A673 (cell line): ENCODE measurements at places on chromosomes 2 and 18.

DNA sequence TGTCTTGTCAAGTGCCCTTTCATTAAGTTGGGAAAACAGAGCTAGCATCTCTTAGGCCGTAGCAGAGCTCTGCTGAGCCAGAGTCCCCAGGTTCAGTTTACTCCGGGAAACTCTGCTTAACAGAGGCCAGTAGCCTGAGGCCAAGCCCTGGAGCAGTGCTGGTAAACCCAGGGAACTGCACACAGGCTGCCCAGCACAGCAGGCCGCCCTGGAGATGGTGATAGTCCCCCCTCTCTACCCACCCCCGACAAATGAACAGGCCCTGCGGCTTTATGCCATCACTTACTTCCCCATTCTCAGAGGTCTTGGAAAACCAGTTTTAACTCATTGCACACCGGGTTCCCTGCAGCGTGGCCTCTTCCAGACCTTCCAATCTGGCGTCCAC is 3.5 kb downstream of the CNNM4 start:
- DNase-seq = no peak
- H3K27ac ChIP-seq = no peak overlapping the region
- peaks cover 22% of the 10 kb centered on the region for H3K4me1 ChIP-seq

DNA sequence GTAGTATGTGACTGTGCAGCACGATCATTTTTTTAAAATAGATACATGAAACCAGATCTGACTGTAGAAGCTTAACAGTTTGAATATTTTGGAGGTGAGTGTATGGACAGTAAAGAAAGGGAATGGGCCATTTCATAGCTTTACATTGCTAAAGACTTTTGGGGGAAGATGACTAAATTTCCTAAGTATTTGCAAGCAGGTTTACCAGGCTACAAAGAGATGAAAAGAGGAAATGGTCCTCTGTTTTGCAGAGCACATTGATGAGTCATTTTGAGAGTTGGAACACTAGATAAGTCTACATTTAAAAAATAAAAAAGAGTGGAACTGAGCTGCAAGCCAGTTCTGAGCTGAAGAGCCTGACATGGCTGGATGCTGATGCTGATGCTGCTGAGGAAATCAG is 115.7 kb upstream of the LRATD1 start:
- no peak for DNase-seq
- H3K27me3 ChIP-seq = no peaks in the 10 kb centered on the region
- H3K4me3 ChIP-seq = no peak overlapping the region
- H3K4me1 ChIP-seq = no peaks in the 10 kb centered on the region
- no peak overlapping the region for H3K27ac ChIP-seq
- no peaks in the 10 kb centered on the region for H3K36me3 ChIP-seq

DNA sequence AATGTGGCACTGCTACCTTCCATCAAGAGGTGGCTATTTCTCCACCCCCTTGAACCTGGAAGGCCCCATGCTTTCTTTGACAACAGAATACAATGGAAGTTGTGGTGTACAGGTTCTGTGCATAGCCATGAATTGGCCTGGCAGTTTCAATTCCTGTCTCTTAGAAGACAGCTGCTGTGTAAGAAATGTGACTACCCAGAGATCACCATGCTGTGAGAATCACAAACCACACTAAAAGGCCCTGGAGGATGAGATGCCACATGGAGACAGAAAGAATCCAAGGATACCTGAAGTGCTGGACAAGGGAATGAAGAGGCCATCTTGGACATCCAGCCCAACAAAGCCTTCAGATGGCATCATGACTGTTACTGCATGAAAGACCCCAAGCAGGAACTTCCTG is 47.7 kb upstream of the EHBP1 start:
- H3K27ac ChIP-seq = no peak overlapping the region
- no peak overlapping the region for H3K4me3 ChIP-seq
- H3K36me3 ChIP-seq = no peaks in the 10 kb centered on the region
- no peak for DNase-seq
- H3K27me3 ChIP-seq = no peaks in the 10 kb centered on the region
- no peaks in the 10 kb centered on the region for H3K4me1 ChIP-seq

DNA sequence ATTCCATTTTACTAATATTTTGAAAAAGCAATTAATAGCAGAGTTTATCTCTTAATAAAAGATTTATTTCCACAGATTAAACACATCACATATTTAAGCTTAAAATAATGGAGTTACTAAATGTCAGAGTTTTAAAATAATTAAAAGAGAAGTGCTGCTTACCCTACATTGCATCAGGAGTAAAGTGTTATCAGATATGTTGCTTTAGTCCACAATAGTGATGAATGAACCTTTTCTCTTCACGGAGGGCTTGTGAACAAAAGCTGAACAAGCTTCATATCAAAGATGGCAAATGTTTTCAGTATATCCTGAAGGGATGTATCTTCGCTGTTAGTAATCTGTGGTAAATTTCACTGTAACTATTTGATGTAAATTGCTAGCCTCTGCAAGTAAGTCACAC is 69.4 kb upstream of the TTC27 start:
- no peak for DNase-seq
- H3K36me3 ChIP-seq = no peaks in the 10 kb centered on the region
- H3K4me1 ChIP-seq = no peaks in the 10 kb centered on the region
- no peak overlapping the region for H3K4me3 ChIP-seq
- no peaks in the 10 kb centered on the region for H3K27me3 ChIP-seq

DNA sequence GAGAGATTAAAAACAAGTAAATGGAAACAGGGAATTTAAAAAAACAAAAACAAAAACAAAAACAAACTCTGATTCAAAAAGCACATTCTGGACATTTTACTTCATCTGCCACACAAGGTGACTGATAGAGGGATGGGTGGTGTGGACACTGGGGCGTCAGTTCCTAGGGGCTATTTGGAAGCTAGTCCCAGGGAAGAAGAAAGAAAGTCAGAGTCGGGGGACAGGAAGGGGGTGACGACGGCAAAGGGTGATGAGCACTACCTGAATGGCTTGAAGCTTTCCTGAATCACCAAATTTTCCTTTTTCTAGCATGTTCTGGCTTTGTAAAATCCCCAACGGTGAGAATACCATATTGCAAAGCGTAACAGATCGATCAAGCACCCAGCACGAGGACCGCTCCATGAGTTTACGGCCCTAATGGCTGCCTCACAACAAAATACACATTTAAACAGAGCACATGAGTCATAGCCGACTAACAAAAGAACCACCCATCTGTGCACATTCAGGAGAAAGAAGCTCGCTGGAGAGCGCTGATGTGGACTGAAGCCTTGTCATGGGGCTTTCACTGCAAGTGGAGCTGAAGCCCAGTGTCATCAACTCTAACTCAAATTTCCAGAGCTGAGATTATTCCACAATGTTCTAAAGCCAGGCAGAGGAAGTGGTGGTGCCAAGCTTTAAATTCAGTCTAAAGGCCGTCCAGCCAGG is 178.9 kb downstream of the LNPK start:
- peaks cover 7% of the 10 kb centered on the region for H3K27me3 ChIP-seq
- DNase-seq = peak; percentile 15
- H3K27ac ChIP-seq = no peak overlapping the region
- no peaks in the 10 kb centered on the region for H3K36me3 ChIP-seq
- H3K4me1 ChIP-seq = no peaks in the 10 kb centered on the region

- H3K4me1 ChIP-seq = no peaks in the 10 kb centered on the region
- no peaks in the 10 kb centered on the region for H3K27me3 ChIP-seq
- no peak overlapping the region for H3K4me3 ChIP-seq
- H3K36me3 ChIP-seq = no peaks in the 10 kb centered on the region
These were observed 96.4 kb downstream of the CERS6 start for GRCh38 chr2:168552450-168552856.

DNA sequence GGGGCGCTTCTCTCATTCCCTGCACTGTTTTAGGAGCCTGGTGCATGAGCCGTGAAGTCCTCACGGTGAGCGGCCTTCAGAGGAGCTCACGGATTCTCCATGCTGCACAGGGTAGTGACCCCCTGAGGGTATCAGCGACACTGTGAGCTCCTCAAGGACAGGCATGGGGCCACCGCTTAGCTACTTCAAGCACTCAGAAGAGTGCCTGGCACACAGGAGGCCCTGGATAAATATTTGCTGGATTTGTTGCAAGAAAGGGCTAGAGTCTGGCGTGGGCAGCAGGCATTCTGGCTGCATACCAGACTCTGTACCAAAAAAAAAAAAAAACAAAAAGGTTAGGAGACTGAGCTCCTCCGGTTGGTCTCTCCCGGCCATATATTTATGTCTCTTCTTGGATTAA is 5.7 kb upstream of the MBP start:
- no peaks in the 10 kb centered on the region for H3K36me3 ChIP-seq
- no peak for DNase-seq
- H3K27me3 ChIP-seq = peaks cover 14% of the 10 kb centered on the region
- H3K4me1 ChIP-seq = no peaks in the 10 kb centered on the region
- H3K27ac ChIP-seq = no peak overlapping the region
- H3K4me3 ChIP-seq = no peak overlapping the region

- no peaks in the 10 kb centered on the region for H3K4me1 ChIP-seq
- H3K4me3 ChIP-seq = peak overlapping the region; percentile 31
- no peak for DNase-seq
These were observed 97.2 kb upstream of the GPR45 start for GRCh38 chr2:105144152-105144940.

- H3K27me3 ChIP-seq = no peaks in the 10 kb centered on the region
- H3K27ac ChIP-seq = no peak overlapping the region
- DNase-seq = no peak
- H3K4me1 ChIP-seq = no peaks in the 10 kb centered on the region
- H3K4me3 ChIP-seq = no peak overlapping the region
These were observed 537.1 kb downstream of the EPHA4 start for GRCh38 chr2:221034973-221035372.

DNA sequence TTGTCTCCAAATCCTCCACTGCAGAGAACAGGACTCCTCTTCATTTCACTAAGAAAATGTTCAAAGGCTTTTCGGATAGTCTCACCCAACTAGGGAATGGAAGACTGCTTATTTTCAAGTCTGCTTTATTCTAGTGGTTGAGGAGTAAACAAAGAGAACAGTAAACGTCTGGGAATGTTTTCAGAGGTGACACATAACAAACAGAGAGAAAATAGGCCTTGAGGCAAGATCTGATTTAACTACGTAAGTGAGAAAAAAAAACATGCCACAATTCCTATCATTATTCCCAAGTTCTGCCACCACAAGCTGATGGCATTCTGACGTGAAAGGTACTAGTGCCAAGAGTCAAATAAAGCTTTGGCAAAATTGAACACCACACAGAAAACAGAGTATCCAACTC is 16.7 kb upstream of the WIPF1 start:
- no peak overlapping the region for H3K4me3 ChIP-seq
- H3K4me1 ChIP-seq = no peaks in the 10 kb centered on the region
- no peak overlapping the region for H3K27ac ChIP-seq
- H3K36me3 ChIP-seq = no peaks in the 10 kb centered on the region
- peaks cover 7% of the 10 kb centered on the region for H3K27me3 ChIP-seq
- no peak for DNase-seq

DNA sequence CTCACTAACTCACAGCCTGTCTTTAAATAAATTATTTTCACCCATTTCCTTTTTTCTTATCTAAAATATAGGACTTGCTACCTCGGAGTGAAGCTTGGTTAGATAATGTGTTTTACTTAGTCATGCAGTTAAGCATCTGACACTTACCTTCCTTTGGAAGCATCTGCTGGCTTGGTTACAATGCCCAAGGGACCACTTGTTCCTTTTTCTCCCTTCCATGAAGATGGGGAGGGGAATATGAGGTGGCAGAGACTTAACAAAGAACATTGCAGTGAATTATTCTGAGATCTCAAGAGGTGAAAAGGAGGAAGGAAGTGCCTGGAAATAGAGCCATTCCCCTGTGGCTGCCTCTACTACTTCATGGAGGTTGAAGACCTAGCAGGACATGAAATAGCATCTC is 145.4 kb upstream of the FOSL2 start:
- H3K27me3 ChIP-seq = no peaks in the 10 kb centered on the region
- no peaks in the 10 kb centered on the region for H3K36me3 ChIP-seq
- no peak overlapping the region for H3K27ac ChIP-seq
- peak; percentile 54 for DNase-seq
- no peak overlapping the region for H3K4me3 ChIP-seq

DNA sequence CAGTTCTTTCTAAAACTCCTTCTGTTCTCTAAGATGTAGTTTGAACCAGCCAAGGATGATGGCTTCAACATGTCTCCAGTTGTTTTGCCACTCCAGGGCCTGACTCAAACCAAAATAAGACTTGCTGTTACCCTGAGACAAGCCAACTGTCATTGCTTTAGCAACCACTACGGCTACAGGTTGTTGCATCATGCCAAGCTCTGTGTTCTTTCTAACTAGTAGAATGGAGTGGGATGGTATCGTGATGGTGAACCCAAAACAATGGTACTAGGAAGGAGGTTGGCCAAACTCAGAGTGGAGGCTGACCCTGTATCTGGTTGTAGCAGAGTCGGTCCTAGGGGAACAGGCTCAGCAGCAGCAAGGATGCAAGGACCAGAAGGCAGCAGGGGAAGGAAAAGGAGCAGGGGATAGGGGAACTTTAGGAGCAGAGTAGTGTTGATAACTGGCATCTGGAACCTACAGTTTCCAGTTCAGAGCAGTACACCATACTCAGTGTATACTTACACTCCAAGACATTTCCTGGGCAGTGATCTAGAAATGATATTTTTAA is 51.6 kb downstream of the PDK1 start:
- H3K27me3 ChIP-seq = no peaks in the 10 kb centered on the region
- H3K36me3 ChIP-seq = no peaks in the 10 kb centered on the region
- peaks cover 14% of the 10 kb centered on the region for H3K4me1 ChIP-seq
- H3K27ac ChIP-seq = no peak overlapping the region
- no peak overlapping the region for H3K4me3 ChIP-seq

GRCh38 chr18:73164430-73164829 is 296.6 kb upstream of the NETO1 start:
- no peaks in the 10 kb centered on the region for H3K36me3 ChIP-seq
- H3K27ac ChIP-seq = no peak overlapping the region
- H3K27me3 ChIP-seq = no peaks in the 10 kb centered on the region
- no peak for DNase-seq
- H3K4me3 ChIP-seq = no peak overlapping the region

DNA sequence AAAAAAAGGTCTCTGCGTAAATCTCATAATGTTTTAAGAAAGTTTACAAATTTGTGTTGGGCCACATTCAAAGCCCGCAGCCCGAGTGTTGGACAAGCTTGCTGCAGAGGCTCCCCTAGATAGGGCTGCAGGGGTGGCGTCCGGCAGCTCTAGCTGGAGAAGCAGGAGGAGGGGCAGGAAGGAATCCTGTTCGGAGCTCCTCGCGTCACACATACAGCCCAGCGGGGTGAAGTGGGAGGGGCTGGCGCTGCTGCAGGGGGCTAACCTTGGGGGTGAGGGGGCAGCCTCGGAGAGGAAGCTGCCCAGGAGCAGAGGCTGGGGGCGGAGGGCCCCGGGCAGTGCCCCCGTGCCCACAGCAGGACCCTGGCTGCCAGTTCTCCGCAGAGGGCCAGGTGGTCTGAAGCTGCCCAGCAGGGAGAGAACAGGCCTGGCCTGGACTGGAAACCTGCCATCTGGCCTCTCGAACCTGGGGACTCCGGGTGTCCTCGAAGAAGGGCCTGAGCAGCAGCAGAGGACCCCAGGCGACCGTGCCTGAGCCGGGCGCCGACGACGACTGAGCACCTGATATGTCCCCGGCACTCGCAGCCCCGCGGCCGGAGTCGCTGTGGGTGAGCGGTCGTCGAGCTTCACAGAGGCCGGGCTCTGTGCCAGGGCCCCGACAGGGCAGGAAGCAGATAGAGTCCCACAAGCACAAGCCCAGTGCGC is 2.6 kb upstream of the GPR35 start:
- DNase-seq = peak; percentile 73
- H3K27ac ChIP-seq = no peak overlapping the region
- no peaks in the 10 kb centered on the region for H3K36me3 ChIP-seq
- no peaks in the 10 kb centered on the region for H3K4me1 ChIP-seq
- H3K27me3 ChIP-seq = no peaks in the 10 kb centered on the region

GRCh38 chr2:7860693-7861092 is 821.2 kb upstream of the ID2 start:
- H3K36me3 ChIP-seq = no peaks in the 10 kb centered on the region
- H3K27ac ChIP-seq = no peak overlapping the region
- DNase-seq = peak; percentile 54
- H3K4me1 ChIP-seq = no peaks in the 10 kb centered on the region
